ENCODE measurements at places on chromosomes 6 and 20. TPM values are rescaled to one million over a fixed set of nuclear protein-coding genes. Genes with fewer than 3 reads are reported as not detected.

DNA sequence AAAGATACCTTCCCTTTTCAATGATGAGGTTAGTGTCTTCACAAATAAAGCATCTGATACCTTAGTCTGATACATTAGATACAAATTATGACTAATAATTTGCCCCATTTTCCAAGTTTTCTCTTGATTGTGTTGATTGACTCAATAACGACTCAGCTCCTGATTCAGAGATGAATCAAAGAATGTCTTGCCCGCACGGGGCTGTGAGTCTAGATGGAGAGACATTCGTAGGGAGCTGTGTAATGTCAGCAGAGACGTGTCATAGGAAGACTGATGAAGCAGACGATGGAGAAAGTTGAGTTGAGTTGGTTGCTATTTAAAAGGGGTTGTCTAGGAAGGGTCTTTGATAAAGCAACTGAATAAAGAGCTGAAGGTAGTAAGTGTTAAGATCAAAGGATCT is 78.2 kb downstream of the TSHZ2 start:
- DNase-seq = no peak

CDH26 gene
- 0.27 TPM for total RNA-seq

SLC32A1 gene
- total RNA-seq = not detected

PI16 gene
- 1.2 TPM for total RNA-seq

UBR2 gene
- 33.0 TPM for total RNA-seq
